ENCODE measurements at places on chromosomes 2 and 18.

GRCh38 chr2:95359501-95359930, 43.0 kb upstream of the FAHD2A start:
- DNase-seq, result no peak

DNA sequence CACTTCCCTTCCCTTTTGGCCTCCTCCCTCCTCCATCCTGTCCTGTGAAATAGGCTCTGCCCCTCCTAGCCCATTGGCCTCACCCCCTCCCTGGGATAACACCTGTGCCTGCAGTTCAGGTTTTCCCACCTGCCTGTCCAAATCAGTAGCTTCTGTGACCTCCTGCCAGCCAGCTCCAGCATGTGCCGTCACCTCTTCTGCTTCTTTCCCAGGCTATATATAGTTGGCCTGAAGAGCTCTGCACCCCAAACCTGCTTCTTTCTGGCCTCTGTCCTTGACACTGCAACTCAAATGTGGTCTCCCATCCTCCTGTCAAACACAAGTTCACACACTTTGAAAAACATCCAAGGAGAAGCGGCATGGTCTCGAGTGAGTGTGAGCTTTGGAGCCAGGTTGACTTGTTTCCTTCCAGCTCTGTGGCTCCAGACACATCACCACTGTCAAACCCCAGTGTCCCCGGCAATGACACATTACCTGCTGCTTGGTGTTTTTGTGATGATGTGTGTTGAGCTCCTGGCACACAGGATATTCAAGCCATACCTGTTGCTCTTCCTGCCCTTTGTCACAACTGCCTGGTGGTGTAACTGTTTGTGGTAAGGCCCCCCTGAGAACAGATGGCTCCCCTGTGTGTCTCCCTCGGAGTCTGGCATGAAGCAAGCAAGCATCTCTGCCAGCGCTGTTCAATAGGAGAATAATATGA, 143.6 kb upstream of the DAPL1 start:
- DNase-seq, result no peak

DNA sequence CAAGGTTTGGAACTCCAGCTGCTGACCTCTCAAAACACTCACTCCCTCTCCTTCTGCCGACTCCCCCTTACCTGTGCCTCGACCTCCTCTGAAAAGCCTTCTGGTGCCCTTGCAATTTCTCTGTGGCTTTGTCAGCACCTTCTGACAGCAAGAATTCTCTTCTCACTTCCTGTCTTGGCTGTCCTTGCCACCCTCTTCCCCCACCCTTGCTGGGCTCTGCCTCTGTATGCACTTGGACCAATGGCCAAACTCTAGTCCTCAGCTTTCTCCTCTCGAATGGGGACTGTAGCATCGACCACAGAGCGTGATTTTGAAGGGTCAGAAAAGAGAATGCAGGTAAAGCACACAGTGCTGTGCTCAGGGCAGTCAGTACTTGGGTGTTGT, 99.0 kb downstream of the HS1BP3 start:
- DNase-seq, result no peak

GRCh38 chr2:216316743-216317142, 55.5 kb downstream of the MARCHF4 start:
- DNase-seq, result no peak

- DNase-seq, result no peak
Measured at GRCh38 chr18:79563949-79564348, 115.7 kb upstream of the CTDP1 start.

DNA sequence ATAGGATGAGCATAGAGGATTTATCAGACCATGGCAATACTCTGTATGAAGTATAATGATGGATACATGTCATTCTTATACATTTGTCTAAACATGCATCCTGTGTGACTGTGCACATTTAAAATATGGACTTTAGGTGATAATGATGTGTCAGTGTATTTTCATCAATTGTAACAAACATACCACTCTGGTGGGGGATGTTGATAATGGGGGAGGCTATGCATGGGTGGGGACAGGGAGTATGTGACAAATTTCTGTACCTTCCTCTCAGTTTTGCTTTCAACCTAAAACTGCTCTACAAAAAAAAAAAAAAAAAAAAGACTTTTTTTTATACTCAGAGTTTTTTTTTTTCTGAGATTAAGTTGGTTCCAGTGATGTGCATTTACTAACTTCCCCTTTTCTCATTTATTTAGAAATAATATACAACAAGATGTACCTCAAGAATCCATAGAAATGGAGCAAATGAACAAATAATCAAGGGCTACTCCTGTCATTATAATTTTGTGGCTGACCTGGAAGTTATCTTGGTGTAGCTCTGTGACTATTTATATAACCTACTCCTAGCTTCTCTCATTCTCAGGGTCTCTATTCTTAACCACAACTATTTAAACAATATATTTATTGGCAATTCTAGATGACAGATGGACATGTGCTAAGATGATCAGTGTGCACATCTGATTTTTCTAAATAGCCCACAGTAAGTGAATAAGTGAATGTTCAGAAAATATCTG, 108.9 kb upstream of the ITGA4 start:
- no peak for DNase-seq

GRCh38 chr2:8298783-8299182, 383.1 kb upstream of the ID2 start:
- no peak for DNase-seq

DNA sequence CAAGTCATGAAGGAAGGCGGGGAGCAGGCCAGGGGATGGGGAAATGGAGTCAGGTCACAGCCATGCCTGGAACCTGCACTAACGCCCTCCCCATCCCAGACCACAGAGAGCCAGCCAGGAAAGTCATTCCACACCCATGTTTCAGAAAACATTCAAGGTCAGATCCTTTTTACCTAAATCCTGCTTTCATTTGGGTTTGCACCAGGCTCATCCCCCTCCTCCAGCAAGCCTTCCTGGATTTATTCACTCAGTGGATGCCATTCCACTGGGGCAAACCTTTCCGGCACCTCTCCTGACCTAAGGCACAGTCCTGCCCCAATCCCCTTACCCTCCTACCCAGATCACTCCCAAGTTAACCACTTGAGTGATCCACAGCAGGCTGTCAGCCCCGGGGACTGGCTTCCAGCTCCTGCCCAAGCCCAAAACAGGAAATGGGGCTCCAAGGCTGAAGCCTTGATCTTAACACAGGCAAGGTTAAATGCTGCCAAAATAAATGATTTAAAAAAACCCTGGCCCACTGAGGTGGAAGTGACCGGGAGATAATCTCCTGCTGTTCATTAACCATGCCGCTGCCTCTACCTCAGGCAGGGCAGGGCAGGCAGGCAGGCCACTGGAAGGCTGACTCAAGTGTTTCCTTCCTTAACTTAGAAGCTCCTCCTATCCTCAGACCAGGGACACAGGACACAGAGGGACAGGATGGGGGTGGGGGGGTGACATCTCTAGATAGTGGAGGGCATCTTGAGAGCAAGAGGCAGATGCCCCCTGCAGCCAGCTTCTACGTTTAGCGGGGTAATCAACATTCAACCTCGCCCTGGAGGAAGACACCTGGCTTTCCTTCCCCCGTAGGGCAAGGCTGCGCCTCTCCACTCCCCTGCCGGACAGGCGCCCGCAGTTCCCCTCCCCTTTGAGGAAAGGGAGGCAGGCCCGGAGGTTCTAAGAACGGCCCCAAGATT, 1.4 kb downstream of the RAB11FIP5 start:
- DNase-seq, result no peak

DNA sequence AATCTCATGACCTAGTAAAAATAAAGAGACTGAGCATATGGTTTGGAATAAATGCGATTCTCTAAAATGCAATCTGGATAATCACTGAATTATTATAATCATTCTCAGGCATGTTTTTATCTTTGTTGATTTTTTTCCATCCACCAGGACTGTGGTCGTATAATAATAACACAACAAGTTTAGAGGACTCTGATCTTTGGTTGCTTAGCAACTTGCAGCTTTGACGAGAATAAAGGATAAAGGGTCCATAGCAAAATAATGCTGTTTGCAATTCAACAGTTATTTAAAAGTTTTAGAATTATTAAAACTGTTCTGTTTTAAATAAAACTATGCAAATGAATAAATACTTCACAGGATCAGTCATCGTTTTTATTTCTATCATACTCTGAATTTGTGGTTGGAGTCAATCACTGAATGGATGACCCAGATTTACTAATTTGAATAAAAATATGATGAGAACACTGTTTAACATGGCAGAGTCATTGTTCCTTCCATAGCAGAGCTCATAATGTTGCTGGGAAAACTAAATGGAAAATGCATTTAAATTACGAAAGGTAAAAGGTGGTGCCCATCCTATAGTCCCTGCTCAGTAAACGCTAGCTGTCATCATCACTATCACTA, 29.3 kb downstream of the DNER start:
- DNase-seq, result no peak

DNA sequence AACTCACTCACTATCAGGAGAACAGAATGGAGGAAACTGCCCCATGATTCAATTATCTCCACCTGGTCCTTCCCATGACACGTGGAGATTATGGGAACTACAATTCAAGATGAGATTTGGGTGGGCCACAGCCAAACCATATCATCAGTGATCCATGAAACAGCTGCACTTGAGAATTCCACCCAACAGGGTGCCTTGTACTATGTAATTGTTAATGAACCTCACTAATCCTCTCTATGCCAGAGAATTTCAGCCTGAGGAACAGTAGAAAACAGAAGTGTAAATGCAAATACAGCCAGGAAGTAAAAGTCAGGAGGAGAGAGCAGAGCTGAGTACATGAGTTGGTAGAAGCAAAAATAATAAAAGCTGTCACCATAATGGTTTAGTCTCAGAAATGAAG, 261.4 kb downstream of the EPHA4 start:
- no peak for DNase-seq

DNA sequence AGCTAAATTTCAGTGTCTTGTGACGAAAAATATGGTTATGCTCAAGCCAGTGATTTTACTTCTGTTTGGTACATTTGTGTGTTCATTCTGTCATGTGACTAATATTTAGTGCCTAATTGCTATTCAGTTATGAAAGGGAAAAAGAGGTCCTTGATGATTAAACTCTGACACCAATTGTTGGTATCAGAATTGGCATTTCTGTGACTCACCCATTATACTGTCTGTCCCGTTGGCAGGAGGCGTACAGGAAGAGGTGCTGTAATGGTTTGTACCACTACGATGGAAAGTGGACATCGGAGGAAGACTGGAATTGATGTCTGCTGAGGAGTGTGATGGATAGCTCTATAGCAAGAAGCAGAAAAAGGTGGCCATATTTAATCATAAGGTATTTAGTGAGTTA, 310.4 kb upstream of the CCDC68 start:
- DNase-seq, result no peak

DNA sequence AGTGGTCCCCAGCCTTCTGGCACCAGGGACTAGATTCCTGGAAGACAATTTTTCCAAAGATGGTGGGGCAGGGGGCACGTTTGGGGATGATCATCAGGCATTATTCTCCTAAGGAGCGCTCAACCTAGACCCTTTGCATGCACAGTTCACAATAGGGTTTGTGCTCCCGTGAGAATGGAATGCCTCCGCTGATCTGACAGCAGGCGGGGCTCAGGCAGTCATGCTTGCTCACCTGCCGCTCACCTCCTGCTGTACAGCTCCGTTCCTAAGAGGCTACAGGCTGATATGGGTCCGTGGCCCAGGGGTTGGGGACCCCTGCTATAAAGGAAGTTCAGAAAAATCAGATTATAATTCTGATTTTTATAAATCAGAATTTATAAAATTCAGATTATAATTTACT, 22.3 kb upstream of the TYMS start:
- DNase-seq, result no peak

DNA sequence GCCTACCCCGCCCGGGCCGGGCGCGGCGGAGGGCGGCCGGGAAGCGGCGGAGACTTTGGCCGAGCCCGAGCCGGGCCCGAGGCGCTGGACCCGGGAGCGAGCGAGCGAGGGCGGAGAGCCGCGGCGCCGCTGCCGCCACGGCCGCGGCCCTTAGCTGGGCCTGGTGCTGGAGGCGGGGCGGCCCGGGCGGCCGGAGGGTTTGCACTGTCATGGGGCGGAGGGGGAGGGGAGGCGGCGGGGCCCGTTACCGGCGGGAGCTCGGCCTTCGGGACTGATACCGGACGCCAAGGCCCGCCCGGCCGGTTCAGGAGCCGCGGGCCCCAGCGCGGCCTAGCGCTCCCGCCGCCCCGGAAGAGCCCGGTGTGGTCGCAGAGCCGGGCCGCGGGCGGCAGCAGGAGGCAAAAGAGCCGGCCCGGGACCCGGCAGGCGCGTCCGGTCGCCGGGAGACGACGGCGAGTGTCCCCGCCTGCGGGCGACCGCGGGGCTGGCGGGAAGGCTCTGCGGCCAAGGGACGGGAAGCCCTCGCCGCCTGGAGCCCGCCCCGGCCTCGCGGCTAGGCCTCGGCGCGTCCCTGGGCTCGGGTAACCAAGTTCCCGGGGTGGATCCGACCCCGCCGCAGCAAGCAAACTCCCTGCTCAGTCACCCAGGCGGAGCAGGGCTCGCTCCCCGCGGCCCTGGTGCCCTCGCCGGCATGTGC, 697 bp downstream of the KCMF1 start:
- peak; percentile 33 for DNase-seq

- no peak for DNase-seq
Measured at GRCh38 chr18:61203151-61203550, 130.1 kb upstream of the CDH20 start.

GRCh38 chr2:27992787-27993401, 102.4 kb downstream of the BABAM2 start:
- no peak for DNase-seq

- no peak for DNase-seq
Measured at GRCh38 chr2:121142452-121142851, 142.6 kb downstream of the TFCP2L1 start.

- no peak for DNase-seq
Measured at GRCh38 chr2:207763303-207763917, 6.3 kb downstream of the FZD5 start.

DNA sequence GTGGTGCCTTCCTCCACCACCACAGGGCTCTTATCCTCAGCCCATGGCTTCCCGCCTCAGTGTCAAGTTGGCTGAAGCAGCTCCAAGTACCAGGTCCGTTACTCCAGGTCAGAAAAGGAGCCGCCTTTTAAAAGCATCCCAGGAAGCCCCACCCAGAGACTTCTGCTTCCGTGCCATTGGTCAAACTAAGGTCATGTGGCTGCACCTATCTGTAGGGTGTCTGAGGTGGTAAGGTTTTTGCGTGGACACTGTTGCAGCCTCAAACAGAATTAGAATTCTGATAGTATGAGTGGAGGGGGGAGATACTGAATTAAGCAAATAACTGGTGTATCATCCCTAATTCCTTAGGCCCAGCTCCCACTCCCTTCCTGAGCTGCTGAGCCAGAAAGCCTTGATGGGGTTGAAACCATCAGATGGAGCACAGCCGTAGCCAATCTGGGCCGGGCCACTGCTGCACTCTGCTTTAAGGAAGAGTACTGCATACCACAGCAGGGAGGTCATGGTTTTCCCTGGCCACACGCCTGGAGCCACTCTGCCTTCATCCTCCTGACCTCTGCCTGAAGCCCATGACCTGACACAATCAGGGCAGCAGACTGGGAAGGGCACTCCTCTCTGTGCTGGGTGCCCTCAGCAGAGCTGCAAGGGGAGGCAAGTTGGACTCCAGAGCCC, 8.4 kb downstream of the TMEM247 start:
- DNase-seq, result no peak

DNA sequence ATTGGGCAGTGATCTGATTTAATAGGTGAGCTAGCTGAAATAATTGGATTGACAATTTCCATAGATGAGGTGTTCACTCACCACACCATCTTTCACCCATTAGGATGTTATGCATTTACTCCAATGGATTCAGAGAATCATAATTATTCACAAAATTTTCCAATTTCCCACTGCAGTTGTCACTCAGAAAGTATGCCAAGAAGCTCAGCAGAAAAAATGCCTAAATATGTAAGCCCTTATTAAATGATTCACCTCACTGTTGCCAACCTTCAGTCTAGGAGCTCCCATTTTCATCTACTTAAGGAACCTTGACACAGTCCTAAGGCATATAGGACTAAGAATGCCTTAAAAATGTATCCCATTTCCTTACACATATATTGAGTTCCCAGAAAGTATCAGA, 94.3 kb downstream of the MBD2 start:
- no peak for DNase-seq

GRCh38 chr2:125095826-125096225, 1070.7 kb downstream of the CNTNAP5 start:
- DNase-seq, result no peak
